CD4-positive, CD25-positive, alpha-beta regulatory T cell (primary cell): ENCODE measurements at places on chromosomes 7 and 10. TPM values are rescaled to one million over a fixed set of nuclear protein-coding genes. Genes with fewer than 3 reads are reported as not detected.

DNA sequence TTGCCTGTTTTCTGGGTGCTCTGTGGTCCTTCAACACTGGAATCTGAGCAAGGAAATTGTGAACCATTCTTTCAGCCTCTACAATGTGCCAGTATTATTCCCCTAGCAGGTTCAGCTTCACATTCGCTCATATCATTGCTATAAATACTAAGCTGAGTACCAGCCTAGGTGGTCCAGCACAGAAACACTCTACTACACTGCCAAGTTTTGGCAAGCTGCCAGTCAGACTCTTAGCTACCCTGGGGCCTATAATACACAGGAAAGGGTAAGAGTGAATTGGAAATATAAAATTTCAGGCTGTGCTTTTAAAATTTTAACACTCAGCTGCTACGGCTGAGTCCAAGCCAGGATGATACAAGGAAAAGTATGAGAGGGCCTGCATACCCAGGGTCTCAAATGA lies 49.9 kb upstream of the PPP1R3A start:
- H3K27ac ChIP-seq: no peak overlapping the region
- H3K27me3 ChIP-seq: no peaks in the 10 kb centered on the region
- H3K36me3 ChIP-seq: no peaks in the 10 kb centered on the region
- H3K4me3 ChIP-seq: no peak overlapping the region
- no peaks in the 10 kb centered on the region for H3K4me1 ChIP-seq

DNA sequence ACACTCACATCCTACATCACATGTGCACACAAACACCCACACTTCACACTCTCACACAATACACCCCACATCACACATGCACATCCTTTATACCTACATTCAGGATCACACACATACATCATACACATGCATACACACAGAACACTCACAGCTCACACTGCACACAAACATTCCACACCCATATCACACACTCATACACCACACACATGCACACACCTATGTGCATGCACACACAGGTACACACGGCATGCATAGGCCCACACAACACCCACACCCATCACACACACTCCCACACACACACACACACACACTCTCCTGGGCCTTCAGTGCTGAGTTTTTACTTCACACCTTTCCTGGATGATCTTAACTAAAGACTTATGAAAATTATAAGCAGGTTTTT lies 220.5 kb downstream of the DNAJB6 start:
- H3K36me3 ChIP-seq: no peaks in the 10 kb centered on the region
- H3K4me3 ChIP-seq: no peak overlapping the region
- no peaks in the 10 kb centered on the region for H3K27me3 ChIP-seq

DNA sequence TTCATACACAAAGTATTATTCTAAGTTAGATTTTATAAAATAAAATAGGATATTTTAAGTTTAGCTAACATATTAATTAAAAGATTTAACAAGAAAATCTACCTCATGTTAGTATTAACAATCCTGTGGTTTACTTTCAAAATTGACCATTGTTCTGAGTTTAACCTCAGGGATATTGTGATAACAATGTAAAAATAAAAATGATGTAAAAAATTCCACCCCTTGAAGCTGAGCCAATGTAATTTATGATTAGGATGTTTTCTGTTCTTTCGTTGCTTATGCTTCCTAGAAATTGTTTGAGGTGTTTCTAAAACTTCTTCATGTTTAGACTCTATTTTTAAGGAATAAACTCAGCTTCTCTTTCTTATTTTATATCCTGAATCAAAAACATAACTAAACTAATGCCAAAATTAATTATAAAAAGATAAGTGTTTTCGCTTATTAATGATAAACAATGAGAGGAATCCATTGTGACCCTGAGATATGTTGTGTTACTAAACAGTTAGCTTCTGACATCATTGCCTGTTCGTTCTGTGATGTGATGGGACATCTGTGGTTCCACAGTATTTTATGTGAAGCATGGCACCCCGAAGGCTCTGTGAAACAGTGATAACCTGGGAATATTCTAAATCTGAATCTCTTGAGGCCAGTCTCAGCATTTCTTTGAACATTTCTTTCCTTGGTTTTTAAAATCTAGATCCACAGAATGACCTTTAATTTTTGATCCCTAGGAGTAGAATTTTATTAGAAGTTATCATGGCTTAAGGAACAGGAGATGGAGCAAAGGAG lies 340.8 kb downstream of the ARL4A start:
- no peak for DNase-seq

GRCh38 chr10:36669615-36670352 lies 455.6 kb upstream of the ANKRD30A start:
- no peaks in the 10 kb centered on the region for H3K36me3 ChIP-seq
- H3K4me3 ChIP-seq: no peak overlapping the region
- H3K4me1 ChIP-seq: no peaks in the 10 kb centered on the region
- no peak overlapping the region for H3K27ac ChIP-seq

FGFR2 gene
- total RNA-seq: 3.1 TPM

DNA sequence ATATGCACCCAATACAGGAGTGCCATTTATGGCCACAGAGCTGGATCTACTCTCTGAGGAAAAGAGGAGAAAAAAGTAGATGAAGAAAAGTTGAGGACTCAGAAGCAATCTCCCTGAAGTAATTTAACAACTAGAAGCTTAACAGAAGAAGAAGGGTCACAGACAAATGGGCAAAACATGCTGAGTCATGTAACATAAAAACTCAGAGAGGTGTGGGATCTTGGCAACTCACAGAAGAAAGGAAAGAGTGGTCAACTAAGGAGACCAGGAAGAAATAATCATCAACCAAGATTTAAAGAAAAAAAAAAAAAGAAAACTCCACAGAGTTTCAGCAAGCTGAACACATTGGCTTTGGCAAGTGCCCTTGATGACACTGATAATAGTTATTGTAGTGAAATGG lies 51.8 kb upstream of the BET1 start:
- H3K27me3 ChIP-seq: peaks cover 2% of the 10 kb centered on the region
- no peak for DNase-seq
- H3K27ac ChIP-seq: no peak overlapping the region
- no peaks in the 10 kb centered on the region for H3K4me1 ChIP-seq

- H3K27ac ChIP-seq: no peak overlapping the region
- H3K4me3 ChIP-seq: no peak overlapping the region
- no peaks in the 10 kb centered on the region for H3K36me3 ChIP-seq
- no peak for DNase-seq
- no peaks in the 10 kb centered on the region for H3K27me3 ChIP-seq
These were observed 13.2 kb upstream of the ITPRID1 start for GRCh38 chr7:31500656-31501055.

TAS2R41 gene
- 0.59 TPM for total RNA-seq

DNA sequence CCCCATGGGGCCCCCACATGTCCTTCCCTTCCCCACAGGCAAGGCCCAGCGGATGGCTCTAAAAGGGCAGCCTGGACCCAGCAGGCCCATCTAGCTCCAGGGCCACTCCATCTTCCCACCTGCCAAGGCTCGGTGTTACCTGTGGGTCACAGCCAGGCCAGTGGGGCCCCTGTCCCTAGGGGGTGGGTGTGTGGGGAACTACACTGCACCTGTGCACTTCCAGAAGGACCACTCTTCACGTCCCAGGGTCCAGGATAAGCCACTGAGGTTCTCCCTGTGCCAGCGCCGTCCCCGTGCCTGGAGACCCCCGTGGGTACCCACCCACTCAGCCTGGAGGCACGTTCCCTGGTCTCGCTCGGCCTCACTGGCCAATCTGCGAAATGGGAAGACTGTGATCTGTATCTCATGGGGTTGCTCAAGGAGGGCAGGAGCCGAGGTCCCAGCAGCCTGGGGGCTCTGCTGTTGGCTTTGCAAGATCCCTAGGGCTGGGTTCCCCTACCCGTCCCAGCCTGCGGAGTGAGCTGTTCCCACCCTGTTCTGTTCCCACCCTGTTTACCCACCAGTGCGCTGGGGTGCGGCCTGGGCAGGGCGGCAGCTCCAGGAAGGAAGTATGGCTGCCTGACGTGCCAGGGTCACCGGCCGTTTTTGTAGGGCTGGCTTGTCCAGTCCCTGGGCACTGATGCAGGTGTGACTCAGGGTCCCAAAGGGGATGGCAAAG lies 4.6 kb downstream of the PWWP2B start:
- H3K4me3 ChIP-seq: no peak overlapping the region
- H3K4me1 ChIP-seq: peaks cover 12% of the 10 kb centered on the region
- H3K27ac ChIP-seq: no peak overlapping the region
- no peak for DNase-seq
- H3K36me3 ChIP-seq: no peaks in the 10 kb centered on the region

DNA sequence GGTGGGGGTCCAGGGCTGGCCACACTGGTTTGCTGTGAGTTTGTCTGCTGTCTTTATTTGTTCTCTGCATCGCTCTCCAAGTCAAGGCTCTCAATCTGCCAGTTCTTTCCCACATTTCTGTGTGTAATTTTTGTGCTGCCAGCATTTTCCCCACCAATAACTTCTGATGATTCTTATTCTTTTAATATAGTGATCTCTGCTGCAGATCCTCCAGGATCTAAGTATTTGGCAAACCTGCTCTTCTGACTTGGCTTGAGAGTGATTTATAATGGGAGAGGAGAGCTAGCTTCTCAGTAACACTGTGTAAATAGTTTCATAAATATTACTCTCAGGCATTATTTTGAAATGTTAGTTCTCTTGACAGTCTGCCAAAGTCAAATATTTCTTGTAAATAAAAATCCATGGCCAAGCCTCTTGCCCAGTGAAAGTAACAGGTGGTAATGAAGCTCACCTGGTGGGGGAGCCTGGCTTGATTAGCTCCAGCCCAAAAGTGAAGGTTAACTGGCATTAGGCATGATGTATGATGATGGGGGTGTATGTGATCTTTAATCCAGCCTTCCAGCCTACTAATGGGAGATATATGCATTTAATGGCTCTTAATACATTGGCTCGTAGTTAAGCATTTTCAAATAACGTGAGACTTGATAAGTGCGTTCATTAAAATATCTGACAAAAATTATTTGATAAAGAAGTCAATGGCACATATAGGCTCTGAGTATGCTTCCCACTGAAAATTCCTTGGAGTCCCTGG lies 1055.9 kb downstream of the KCNMA1 start:
- H3K27ac ChIP-seq: no peak overlapping the region
- H3K4me1 ChIP-seq: no peaks in the 10 kb centered on the region
- DNase-seq: no peak
- H3K27me3 ChIP-seq: no peaks in the 10 kb centered on the region
